Femur (tissue), 1 donor: ENCODE measurements at places on chromosomes 3 and 15.

DNA sequence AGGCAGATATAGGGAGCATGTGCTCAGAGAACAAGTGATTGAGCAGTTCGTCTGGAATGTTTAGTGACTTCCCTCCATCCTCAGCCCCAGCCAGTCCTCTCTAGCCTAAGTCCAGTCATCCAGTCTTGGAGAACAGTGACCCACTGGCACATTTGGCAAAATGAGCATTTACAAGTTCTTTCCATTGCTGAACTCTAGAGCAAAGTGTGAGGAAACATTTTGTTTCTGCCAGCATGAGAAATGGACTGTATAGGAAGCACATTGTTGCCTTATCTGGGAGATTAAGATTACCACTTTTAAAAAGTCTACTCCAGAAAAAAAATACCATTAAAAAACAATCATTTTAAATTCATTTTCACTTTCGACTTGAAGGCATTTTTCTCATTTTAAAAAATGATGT, 353.6 kb downstream of the SHQ1 start:
- no peak for DNase-seq

GRCh38 chr15:33671456-33671855, 296.8 kb upstream of the CHRM5 start:
- DNase-seq, result no peak

DNA sequence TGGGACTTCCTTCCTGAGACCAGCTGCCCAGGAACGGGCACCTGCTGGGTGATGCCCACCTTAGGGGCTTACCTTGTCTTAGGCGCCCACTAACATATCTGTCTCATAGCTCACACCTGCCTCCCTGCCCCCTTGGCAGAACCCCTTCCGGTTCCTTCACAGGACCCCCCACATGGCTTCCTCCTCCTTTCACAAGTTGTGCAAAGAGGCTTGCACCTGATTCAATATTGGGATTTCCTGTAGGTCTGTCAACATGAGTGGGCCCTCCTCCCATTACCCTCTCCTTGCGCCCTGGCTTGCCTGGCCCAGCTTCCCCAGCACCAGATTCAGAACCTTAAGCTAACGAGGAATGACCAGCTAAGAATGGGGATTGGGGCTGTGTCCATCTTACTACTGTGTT, 633 bp downstream of the THPO start:
- peak; percentile 9 for DNase-seq

DNA sequence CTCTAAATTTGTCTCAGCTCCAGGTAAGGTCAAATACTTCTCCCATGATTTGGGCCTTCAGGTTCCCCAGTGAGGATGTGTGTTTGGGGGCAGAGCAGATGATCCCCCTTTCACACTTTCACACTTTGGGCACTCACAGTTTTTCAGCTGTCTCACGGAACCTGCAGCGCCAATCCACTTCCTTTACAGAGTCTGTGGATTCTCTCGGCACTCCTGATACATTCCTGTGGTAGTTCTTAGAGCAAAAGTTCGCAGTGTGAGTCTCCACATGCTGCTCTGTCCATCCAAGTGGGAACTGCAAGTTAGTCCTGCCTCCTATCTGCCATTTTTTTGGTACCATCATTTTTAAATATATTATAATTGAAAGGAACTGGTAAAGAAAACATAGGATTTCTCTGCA, 20.2 kb upstream of the CPOX start:
- no peak for DNase-seq

DNA sequence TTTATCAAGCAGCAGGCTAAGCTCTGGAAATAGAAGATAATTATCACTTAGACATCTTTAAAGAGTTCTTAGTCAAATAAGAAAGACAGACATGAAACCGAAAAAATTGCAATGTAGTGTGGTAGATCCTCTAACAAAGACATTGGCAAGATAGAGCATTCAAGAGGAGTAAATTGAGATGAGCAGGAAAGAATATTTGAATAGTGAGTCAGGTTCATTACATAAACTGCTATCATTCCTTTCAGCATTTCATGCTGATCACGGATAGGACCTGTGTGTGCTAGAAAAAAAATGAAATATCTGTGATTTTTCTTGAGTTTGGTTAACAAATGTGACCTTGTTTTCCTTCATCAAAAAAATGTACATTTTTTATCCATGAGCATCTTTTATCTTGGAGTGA, 460.9 kb downstream of the OTOL1 start:
- no peak for DNase-seq

GRCh38 chr3:127233371-127233770, 40.4 kb downstream of the PRR23E start:
- DNase-seq, result no peak

- no peak for DNase-seq
Observed at GRCh38 chr3:127949446-127950055, 34.5 kb downstream of the KBTBD12 start.

DNA sequence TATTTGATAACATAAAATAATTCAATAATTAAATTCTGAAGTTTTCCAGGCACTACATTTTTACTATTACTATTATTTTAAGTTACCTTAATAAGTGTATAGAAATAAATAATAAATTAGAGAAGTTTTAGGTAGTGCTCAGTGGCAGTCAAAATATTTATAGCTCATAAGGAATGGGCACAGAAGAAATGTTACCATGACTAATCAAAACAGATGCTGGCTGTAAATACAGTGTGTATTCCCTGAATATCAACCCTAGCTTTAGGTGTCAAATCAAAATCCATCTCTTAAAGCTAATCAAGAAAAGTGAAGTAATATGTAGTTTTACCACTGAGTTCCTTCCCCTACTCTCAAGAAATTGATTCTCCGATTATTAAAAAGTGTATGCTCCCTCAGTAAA, 35.5 kb downstream of the ZBTB20 start:
- DNase-seq, result no peak

- no peak for DNase-seq
Observed at GRCh38 chr15:34374816-34375215, 7.8 kb upstream of the LPCAT4 start.

GRCh38 chr3:129560911-129561594, 18.1 kb downstream of the H1-8 start:
- DNase-seq, result peak; percentile 92

- no peak for DNase-seq
Observed at GRCh38 chr15:80556694-80557367, 138.3 kb upstream of the ABHD17C start.

GRCh38 chr15:48406911-48407310, 75.7 kb downstream of the DUT start:
- DNase-seq, result no peak

GRCh38 chr3:172749230-172749965, 1.1 kb upstream of the ECT2 start:
- DNase-seq, result peak; percentile 37

DNA sequence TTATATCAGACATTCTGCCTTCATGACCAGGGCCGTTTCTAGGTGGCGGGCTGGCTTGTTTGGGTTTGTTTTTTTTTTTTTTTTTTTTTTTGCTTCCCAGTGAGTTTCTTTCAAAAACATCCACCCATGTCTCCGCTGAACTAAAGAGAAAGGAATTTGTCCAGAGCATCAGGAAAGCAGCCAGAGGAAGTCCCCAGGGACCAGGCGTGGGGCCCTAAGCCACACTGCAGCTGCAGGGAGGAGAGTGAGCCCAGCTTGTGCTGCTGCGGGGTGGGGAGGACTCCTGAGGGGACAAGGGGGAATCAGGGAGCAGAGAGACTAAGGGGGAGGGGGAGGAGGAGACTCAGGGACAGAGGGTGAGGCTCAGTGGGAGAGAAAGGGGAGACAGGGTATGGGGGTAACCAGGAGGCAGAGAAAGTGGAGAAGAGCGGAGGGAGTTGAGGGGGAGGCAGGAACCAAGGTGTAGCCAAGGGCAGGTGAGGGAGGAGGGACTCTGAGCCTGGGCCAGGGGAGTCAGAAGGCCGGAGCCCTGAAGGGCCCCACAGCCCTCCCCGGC, 49.5 kb downstream of the CYP11A1 start:
- peak; percentile 94 for DNase-seq

GRCh38 chr3:196275126-196275525, 12.4 kb downstream of the PCYT1A start:
- DNase-seq, result no peak

DNA sequence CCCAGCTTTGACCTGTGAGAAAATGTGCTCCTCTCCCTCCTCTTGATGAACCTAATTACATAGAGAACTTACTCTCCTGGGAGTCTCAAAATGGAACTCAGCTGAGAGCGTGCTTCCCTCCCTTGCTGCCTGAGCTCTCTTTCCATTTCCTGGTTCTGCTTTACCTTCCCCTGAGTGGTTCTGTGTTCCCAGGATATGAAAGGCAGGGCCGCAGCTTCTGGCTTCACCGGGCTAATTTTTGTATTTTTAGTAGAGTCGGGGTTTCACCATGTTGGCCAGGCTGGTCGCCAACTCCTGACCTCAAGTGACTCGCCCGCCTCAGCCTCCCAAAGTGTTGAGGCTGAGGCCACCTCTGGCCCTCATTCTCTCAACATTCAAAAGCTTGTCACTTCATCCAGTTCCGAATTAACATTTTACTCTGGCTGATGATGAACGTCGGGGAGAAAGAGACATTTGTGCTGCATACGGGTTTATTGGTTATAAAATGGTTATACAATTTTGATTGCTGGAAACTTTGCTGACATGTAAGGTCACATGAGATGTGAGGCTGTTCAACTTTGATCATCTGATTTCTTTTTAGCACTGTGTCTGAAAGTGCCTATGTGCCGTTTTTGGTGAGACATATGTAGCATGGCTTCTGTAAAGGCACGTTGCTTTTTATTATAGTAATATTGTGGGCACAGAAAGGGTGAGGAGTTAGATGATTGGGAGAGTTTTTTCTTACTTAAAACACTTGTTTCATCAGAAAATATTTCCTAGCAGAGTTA, 6.6 kb downstream of the PLS1 start:
- DNase-seq, result no peak

DNA sequence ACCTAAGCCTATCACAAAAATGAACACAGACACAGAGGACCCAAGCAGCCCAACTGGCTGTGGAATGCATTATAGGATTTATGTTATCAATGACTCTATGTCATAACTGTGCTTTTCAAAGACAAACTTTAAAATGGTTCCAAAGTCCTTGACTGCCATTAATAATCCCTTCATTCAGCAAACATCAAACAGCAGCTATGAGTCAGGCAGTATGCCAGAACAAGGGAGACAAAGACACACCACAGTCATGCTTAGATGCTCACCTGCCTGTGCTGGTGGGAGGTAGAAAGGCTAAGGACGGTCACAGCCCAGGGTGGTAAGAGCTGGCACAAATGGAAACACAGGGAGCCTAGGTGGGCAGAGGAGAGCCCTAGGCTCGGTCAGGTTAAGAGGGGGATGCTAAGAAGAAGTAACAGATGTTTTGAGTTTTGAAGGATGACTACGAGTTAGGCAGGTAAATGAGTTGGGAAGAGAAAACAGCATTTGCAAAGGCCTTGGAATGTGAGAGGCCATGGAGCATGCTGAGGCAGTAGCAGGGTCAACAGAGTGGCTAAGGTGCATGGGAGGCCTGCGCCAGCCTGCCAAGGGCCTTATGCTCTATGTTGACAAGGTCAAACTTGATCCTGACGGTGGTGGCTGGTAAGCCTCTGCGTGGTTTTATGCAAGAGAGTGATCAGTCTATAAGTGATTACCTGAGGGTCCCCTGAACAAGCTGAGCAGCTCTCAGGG, 23.0 kb downstream of the NMNAT3 start:
- no peak for DNase-seq

DNA sequence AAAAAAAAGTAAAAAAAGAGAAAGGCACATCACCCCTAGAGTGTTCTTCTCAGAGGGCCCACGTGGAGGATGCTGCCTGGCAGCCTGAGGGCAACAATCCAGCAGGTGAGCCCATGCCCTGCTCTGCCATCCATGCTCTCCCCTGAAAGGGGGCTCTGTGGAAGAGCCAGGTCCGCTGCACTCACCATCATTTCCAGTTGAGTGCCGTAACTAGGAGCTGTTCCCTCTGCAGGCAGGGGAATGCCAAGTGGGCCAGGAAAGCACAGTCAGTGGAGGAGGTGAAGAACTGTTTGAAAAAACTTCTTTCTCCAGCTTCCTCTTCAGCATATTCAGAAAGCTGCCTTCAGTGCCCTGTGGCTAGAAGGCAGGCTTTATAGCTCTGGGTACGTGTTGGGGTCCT, 84.1 kb downstream of the ABHD5 start:
- DNase-seq, result no peak

- no peak for DNase-seq
Observed at GRCh38 chr15:62392376-62392775, 227.3 kb upstream of the C2CD4B start.

- DNase-seq, result no peak
Observed at GRCh38 chr3:41195946-41196345, 3.4 kb upstream of the CTNNB1 start.

- no peak for DNase-seq
Observed at GRCh38 chr3:134761213-134761612, 33.8 kb upstream of the EPHB1 start.

DNA sequence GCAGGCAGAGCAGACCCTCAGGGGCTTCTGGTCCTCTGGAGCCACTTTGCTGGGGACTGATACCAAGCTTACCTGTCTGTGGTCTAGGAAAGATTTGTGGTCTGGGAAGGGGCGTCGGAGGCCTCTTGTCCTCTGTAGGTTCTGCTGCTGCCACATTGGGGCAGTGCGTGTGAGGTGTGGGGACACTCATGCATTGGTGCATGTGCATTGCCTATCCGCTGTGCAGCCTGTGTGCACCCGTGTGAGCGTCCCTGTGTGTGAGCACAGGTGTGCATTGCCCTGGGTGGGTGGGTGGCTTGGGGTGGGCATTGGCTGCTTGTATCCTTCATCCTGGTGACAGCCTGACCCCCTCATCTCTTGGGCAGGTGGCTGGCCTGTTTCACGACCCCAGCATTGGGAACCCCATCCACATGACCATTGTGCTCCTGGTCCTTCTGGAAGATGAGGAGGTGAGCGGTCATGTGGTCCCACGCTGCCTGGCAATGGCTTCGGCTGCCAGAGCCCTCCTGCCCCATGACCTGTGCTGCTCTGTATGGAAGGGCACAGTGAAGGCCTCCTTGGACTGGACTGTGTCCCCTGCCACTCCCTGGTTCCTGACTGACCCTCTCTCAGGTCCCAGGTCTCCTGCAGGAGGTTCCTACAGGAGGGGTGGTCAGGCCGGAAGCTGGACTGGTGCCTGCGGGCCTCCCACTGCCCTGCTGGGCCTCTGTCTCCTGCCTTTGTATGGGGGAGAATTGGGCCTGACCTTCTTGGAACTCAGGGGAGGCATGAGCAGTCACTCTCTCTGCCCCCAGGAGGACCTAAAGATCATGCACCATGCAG, 41.5 kb downstream of the SAXO2 start:
- no peak for DNase-seq

- DNase-seq, result no peak
Observed at GRCh38 chr15:43107751-43108150, 1.9 kb upstream of the UBR1 start.

DNA sequence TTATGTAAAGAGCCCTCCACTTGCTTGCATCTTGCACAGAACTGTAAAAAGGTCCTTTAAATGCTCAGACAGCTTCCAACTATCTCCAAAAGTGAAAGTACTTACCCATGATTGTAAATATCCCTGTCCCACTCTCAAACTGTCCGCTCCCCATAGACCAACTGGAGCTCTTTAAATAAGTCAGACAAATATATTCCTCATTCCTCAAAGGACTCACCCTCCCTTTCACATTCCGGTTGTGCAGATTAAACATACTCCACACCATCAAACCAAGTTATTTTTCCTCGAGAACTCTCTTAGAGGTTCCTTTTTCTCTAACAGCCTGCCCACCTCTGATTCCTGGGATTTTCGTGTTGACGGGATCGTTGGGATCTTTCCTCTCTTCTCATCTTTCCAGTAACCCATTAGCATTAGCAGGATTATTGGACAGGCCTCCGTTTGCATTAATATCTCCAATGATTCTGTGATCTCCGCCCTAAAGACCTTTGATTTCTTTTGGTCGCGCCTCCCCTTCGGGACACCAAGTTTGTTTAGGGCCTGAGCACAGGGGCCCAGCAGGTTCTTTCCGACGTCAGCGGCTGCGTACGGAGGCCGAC, 763 bp downstream of the GOLGB1 start:
- DNase-seq, result no peak
